H1 (cell line): ENCODE measurements at places on chromosomes 7 and 10.

DNA sequence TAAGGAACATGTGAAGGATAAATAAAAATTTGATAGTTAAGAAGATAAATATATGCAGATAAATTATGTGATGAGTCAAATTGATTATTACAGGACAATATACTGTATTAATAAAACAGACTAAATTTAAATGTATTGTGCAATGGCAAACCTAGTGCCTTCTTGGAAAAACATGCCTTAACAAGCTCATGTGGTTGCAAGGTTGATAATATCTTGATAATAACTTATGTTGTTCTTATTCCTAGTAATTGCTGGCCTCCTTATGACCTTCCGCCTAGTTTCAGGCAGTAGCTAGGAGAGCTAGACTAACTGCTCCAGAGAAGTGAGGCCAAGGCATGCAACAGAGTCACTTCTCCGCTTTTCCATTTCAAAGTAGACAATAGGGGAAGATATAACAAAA is 7.6 kb upstream of the RAB11FIP2 start:
- no peak for DNase-seq
- peaks cover 6% of the 10 kb centered on the region for H3K4me1 ChIP-seq
- H3K27ac ChIP-seq: no peak overlapping the region
- no peaks in the 10 kb centered on the region for H3K27me3 ChIP-seq
- no peak overlapping the region for H3K4me3 ChIP-seq

DNA sequence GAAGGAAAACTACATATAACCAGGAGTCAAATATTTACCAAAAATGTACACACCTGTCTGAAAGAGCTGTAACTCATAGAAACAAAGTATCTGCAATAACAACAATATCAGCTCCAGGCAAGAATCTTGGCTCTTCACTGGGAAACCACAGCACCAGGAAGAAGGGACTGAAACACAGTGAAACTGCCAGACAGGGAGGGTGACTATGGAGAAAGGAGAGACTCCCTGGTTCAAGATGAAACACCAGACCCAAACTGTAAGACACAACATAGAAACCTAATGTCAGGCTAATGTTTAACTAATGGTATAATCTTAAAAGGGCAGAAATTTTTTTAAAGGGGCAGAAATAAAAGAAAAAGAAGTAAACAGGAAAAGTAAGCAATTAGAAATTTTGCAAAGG is 11.5 kb upstream of the TAS2R39 start:
- no peak overlapping the region for H3K27ac ChIP-seq
- H3K4me3 ChIP-seq: no peak overlapping the region
- H3K27me3 ChIP-seq: no peaks in the 10 kb centered on the region
- no peaks in the 10 kb centered on the region for H3K4me1 ChIP-seq
- no peak for DNase-seq

- no peak overlapping the region for H3K4me3 ChIP-seq
- H3K27ac ChIP-seq: no peak overlapping the region
- no peak for DNase-seq
- no peaks in the 10 kb centered on the region for H3K27me3 ChIP-seq
Observed at GRCh38 chr10:111089293-111089692, 12.5 kb downstream of the ADRA2A start.

- H3K27ac ChIP-seq: no peak overlapping the region
- no peak overlapping the region for H3K4me3 ChIP-seq
- H3K36me3 ChIP-seq: no peaks in the 10 kb centered on the region
- no peaks in the 10 kb centered on the region for H3K27me3 ChIP-seq
- DNase-seq: no peak
Observed at GRCh38 chr10:3047596-3047995, 19.8 kb upstream of the PFKP start.

DNA sequence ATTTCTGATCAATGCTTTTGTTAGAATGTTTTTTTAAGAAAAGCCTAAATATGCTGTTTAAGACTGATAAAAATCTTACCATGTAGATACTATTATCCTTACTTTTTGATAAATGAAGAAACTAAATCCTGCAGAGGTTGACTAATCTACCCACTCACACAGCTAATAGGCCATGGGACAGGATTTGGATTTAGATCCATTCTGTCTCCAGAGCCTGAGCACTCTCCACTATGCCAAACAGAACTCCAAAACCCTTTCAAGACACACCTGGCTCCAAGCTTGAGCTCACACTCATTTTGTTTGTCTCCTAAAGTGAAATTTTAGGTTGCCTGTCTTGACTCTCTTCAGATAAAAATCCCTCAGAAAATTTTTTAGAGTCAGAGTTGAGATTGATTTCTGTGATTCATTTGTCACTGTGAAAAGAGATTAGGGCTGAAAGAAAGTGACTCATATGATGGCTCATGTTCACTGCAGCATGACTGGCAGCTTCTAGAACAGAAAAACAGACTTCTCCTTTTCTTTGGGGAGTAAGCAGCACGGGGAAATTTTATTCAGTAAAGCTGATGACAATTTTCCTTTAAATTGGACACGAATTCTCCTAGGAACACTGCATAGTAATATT is 132.3 kb upstream of the POT1 start:
- H3K36me3 ChIP-seq: no peaks in the 10 kb centered on the region
- H3K4me1 ChIP-seq: no peaks in the 10 kb centered on the region
- no peak overlapping the region for H3K4me3 ChIP-seq
- H3K27ac ChIP-seq: no peak overlapping the region

DNA sequence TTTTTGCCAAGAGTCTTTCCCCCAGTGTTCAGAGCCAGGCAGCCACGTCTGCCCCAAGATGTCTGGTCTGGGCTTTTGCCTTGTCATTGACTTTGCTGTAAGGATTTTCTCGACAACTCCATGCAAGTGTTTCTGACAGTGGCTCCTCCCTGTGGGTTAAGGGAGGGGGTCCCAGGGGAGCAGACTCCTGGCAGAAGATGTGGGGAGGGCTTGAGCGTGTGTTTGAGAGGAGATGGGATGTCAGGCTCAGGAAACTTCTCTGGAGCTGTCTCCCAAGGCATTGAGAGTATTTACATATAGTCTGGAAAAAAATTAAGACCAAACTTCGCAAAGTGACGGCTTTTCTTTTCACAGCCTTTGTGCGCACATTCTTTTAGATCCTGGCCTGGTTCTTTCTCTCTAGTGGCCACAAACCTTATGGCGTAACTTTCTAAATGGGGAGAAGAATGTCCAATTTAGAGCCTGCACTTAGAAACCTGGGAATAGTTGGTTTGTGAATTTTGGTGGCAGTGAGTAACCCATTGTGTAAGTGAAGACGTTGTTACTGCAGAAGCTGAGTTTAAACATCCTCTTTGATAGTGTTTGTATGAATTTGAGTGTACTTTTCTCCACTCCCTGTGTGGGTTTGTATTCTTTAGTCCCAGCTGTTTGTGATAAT is 201.5 kb downstream of the LRMDA start:
- DNase-seq: no peak
- H3K4me1 ChIP-seq: no peaks in the 10 kb centered on the region
- no peak overlapping the region for H3K27ac ChIP-seq
- H3K27me3 ChIP-seq: no peaks in the 10 kb centered on the region
- no peaks in the 10 kb centered on the region for H3K36me3 ChIP-seq
- no peak overlapping the region for H3K4me3 ChIP-seq

DNA sequence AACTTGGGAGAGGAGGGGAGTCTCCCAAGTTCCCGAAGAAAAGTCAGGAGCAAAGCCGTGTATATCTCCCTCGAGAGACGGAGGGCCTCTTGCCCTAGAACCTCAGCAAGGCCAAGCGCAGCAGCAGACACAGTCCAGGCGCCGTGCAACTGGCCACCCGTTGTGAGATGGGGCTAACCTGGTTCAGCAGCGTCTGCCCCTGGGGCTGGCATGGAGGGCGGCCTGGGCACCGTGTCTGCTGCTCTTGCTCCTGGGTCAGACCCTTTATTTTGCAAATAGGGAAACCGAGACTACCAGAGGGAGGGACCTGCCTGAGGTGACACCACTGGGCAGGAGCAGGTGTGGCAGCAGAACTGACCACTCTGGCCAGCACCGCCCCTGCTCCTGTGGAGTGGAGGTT is 13.4 kb downstream of the ATP5MF start:
- no peaks in the 10 kb centered on the region for H3K4me1 ChIP-seq
- H3K27ac ChIP-seq: no peak overlapping the region
- H3K4me3 ChIP-seq: no peak overlapping the region
- H3K27me3 ChIP-seq: no peaks in the 10 kb centered on the region

DNA sequence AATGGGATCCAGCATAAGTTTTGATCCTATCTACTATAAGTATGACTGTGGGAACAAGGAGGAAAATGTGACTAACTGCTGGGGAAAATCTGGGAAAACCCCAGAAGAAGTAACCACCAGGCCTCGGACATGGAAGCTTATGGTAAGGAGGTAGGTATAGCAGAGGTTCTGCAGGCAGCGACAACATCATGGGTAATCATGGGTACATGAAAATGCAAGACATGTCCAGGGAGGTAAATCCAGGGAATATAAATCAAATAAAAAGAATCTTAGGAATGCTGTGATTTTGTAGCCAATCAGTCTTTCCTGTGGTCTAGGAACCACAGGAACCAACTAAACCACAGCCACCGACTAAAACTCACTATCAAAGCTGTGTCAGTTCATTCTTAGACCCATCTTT is 168.3 kb upstream of the NPY start:
- DNase-seq: no peak
- H3K27ac ChIP-seq: no peak overlapping the region
- H3K27me3 ChIP-seq: no peaks in the 10 kb centered on the region

DNA sequence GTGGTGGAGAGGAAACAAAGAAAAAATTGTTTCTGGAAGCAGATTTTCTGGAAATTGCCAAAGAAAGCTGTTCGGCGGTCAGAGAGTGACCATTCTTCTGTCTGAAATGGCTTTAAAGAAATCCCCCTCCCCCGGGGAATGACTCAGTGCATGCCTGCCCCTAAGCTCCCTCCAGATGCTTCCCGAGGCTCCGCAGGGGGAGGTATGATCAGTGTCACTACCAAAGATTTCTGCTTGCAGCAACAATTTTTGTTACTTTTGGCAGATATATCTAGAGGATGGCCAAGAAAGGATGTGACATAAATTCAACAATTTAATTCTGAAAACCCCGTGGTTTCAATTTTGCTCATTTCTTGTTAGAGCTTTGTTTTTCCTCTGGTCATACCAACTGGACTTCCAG is 163.9 kb downstream of the JCAD start:
- no peaks in the 10 kb centered on the region for H3K27me3 ChIP-seq
- no peaks in the 10 kb centered on the region for H3K36me3 ChIP-seq
- no peaks in the 10 kb centered on the region for H3K4me1 ChIP-seq
- no peak for DNase-seq

GRCh38 chr10:75209086-75209920 is 1.3 kb upstream of the VDAC2 start:
- H3K27me3 ChIP-seq: no peaks in the 10 kb centered on the region
- peaks cover 25% of the 10 kb centered on the region for H3K36me3 ChIP-seq
- H3K4me1 ChIP-seq: peaks cover 5% of the 10 kb centered on the region
- H3K4me3 ChIP-seq: peak overlapping the region; percentile 95

DNA sequence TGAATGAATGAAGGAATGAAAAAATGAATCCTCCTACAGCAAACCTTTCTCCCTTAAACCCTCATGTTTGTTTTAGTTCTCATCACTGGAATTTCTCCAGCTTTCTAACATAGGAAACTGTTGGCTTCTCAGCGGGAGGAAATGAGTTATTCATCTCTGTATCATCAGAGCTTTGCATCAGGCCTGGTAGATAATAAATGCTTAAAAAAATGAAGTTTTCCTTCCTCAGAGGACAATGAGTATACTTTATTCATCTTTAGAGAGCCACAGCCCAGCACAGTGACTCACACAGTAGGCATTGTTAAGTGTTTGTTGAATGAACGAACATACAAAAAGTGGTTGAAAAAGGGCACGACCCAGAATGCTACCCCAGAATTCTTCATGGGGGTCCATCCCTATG is 62.6 kb downstream of the COL13A1 start:
- H3K36me3 ChIP-seq: no peaks in the 10 kb centered on the region
- H3K27ac ChIP-seq: no peak overlapping the region
- H3K4me3 ChIP-seq: no peak overlapping the region
- no peaks in the 10 kb centered on the region for H3K27me3 ChIP-seq
- H3K4me1 ChIP-seq: peaks cover 58% of the 10 kb centered on the region

DNA sequence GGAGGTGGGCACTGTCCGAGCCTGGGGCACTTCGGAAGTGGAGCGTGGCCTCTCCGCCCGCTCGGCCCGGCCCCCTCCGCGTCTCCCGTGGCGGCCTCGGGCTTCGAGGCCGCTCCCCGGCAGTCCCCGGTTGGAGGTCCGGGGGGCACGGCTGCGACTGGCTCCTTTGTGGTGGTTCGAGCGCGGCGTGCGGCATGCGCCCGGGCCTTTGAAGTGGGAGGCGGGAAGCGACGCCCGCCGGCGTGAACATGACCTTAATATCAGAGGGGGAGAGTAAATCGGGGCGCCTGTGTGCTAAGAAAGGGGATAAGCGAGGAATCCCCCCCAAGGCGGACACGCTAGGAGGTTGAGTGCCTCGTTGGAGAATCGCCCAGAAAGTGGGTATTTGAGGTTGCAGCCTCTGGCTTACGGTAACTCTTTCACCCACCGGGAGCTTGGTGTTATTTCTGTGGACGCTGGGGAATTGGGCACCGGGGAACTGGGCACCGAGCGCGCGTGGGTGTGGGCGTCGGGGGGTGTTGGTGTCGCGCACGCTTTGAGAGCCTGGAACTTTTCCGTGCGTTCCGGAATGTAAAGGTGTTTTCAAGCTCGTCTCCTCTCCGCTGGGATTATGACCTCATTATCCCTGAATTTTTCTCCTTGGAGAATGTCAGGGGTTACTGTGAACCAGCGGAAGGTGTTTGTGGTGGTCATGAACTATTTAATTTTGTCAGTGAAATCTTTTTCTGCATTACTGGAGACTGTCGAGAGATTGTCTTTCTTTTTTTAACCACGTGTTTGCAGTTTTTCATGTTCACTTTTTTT is 660 bp downstream of the SUV39H2 start:
- H3K36me3 ChIP-seq: peaks cover 17% of the 10 kb centered on the region
- peak overlapping the region; percentile 87 for H3K4me3 ChIP-seq
- peaks cover 8% of the 10 kb centered on the region for H3K4me1 ChIP-seq
- H3K27me3 ChIP-seq: no peaks in the 10 kb centered on the region

- peaks cover 15% of the 10 kb centered on the region for H3K4me1 ChIP-seq
- H3K27ac ChIP-seq: no peak overlapping the region
- H3K27me3 ChIP-seq: no peaks in the 10 kb centered on the region
- H3K36me3 ChIP-seq: no peaks in the 10 kb centered on the region
Observed at GRCh38 chr7:83455612-83456011, 193.3 kb downstream of the SEMA3E start.

- H3K4me3 ChIP-seq: no peak overlapping the region
- DNase-seq: no peak
- H3K36me3 ChIP-seq: peaks cover 23% of the 10 kb centered on the region; the same call in 1 of the 2 replicates
Observed at GRCh38 chr10:21584834-21585530, 51.0 kb downstream of the MLLT10 start.

GRCh38 chr7:98681511-98681910 is 64.4 kb downstream of the NPTX2 start:
- DNase-seq: no peak
- no peaks in the 10 kb centered on the region for H3K4me1 ChIP-seq
- H3K27me3 ChIP-seq: no peaks in the 10 kb centered on the region
- H3K4me3 ChIP-seq: no peak overlapping the region
